ENCODE measurements at places on chromosomes 2 and 18. TPM values are rescaled to one million over a fixed set of nuclear protein-coding genes. Genes with fewer than 3 reads are reported as not detected.

GRCh38 chr2:241882091-241882625 lies 12.6 kb downstream of the RTP5 start:
- peaks cover 26% of the 10 kb centered on the region for H3K36me3 ChIP-seq
- H3K27me3 ChIP-seq = no peaks in the 10 kb centered on the region
- peak overlapping the region; percentile 99 for H3K27ac ChIP-seq
- peaks cover 35% of the 10 kb centered on the region for H3K4me1 ChIP-seq
- peak overlapping the region; percentile 97 for H3K4me3 ChIP-seq
- DNase-seq = peak; percentile 89

DNA sequence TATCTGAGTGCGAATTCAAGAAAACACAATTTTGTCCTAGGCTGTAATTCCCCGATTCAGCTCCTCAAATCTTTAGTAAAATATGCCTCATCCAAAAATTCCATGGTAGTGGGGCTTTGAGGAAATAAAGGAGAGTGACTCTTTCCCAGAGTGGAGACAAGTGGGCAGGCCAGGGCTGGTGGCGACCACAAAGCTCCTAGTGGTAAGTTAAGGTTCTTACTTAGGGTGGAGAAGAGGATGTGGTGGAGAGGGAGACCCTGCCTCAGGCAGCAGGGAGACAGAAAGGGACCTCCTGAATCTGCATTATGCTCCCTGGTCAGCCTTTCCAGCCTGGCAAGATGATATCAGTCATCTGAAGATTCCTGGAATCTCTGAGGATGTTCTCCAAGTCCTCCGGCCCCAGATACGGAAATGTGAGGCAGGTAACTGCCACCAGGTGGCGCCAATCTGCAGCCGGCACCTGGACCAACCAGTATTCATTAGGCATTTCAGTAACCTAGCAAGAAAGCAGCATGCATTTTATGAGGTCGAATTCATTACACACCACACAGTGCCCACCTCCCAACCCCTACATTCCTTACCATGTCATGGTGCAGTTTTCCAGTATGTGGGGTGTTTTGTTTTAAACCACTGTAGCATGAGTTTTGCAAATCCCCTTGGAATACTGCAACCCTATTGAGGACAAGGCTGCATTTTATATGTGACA lies 106.4 kb downstream of the POLE4 start:
- H3K36me3 ChIP-seq = no peaks in the 10 kb centered on the region
- no peaks in the 10 kb centered on the region for H3K27me3 ChIP-seq
- no peak overlapping the region for H3K4me3 ChIP-seq
- no peak overlapping the region for H3K27ac ChIP-seq
- DNase-seq = peak; percentile 48

- H3K27ac ChIP-seq = peak overlapping the region; percentile 75
- peaks cover 78% of the 10 kb centered on the region for H3K4me1 ChIP-seq
- DNase-seq = no peak
- peaks cover 84% of the 10 kb centered on the region for H3K36me3 ChIP-seq
- no peak overlapping the region for H3K4me3 ChIP-seq
Measured at GRCh38 chr2:105885456-105885855, 140.7 kb downstream of the NCK2 start.

GRCh38 chr2:70385204-70385603 lies 83.3 kb upstream of the FAM136A start:
- DNase-seq = no peak
- no peaks in the 10 kb centered on the region for H3K4me1 ChIP-seq
- no peak overlapping the region for H3K27ac ChIP-seq
- H3K27me3 ChIP-seq = no peaks in the 10 kb centered on the region

GRCh38 chr18:21656402-21656801 lies 44.3 kb downstream of the SNRPD1 start:
- H3K36me3 ChIP-seq = peaks cover 19% of the 10 kb centered on the region
- H3K27ac ChIP-seq = no peak overlapping the region
- no peaks in the 10 kb centered on the region for H3K27me3 ChIP-seq
- peaks cover 3% of the 10 kb centered on the region for H3K4me1 ChIP-seq

DNA sequence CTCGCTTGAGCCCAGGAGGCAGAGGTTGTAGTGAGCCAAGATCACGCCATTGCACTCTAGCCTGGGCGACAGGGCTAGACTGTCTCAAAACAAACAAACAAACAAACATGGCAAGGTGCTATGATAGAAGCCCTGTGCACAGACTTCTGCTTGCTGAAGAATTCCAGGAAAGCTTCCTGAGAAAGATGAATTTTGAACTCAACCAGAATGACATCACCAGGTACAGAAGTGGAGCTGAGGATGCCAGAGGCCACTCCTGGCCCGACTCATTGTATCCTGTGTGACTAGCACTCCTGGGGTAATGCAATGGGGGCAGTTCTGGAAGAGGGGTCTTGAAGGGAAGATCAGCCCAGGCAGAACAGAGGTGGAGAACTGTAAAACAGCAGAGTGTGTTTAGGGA lies 22.0 kb upstream of the PNPT1 start:
- H3K4me1 ChIP-seq = no peaks in the 10 kb centered on the region
- H3K4me3 ChIP-seq = no peak overlapping the region
- DNase-seq = no peak
- H3K27ac ChIP-seq = no peak overlapping the region
- no peaks in the 10 kb centered on the region for H3K27me3 ChIP-seq

GRCh38 chr18:23618862-23619387 lies 32.6 kb upstream of the NPC1 start:
- H3K27me3 ChIP-seq = peaks cover 52% of the 10 kb centered on the region
- H3K4me1 ChIP-seq = peaks cover 4% of the 10 kb centered on the region
- H3K36me3 ChIP-seq = no peaks in the 10 kb centered on the region
- DNase-seq = peak; percentile 17
- no peak overlapping the region for H3K27ac ChIP-seq

- H3K36me3 ChIP-seq = peaks cover 2% of the 10 kb centered on the region
- no peak overlapping the region for H3K4me3 ChIP-seq
- H3K27me3 ChIP-seq = no peaks in the 10 kb centered on the region
- DNase-seq = no peak
- H3K4me1 ChIP-seq = peaks cover 15% of the 10 kb centered on the region
Measured at GRCh38 chr2:239196474-239197021, 204.3 kb downstream of the HDAC4 start.

GRCh38 chr2:37585982-37586621 lies 85.3 kb downstream of the CDC42EP3 start:
- no peaks in the 10 kb centered on the region for H3K27me3 ChIP-seq
- peak overlapping the region; percentile 87 for H3K27ac ChIP-seq
- H3K4me1 ChIP-seq = peaks cover 81% of the 10 kb centered on the region
- DNase-seq = peak; percentile 68
- H3K4me3 ChIP-seq = peak overlapping the region; percentile 43

DNA sequence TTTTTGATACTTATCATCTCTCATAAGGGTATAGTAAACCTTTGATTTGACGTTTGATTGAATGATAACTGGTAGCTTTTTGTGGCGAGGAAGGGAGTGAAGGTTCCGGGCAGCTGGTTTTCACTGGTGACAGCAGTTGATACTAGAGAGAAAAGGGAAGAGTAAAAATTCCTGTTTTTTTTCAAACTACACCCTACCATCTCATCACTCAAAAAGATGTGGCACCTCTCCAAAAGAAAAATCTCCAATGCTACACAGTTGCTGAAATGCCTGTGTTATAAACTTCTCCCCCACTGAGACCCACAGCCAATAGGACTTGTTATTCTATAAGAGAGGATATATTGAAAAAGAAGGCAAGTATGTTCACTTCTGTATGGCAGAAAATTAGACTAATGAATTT lies 154.0 kb downstream of the MAIP1 start:
- H3K27me3 ChIP-seq = peaks cover 12% of the 10 kb centered on the region
- no peak overlapping the region for H3K4me3 ChIP-seq
- no peaks in the 10 kb centered on the region for H3K36me3 ChIP-seq
- DNase-seq = no peak
- H3K27ac ChIP-seq = no peak overlapping the region

GRCh38 chr18:394987-395362 lies 105.5 kb downstream of the COLEC12 start:
- no peak overlapping the region for H3K27ac ChIP-seq
- no peak for DNase-seq
- H3K36me3 ChIP-seq = no peaks in the 10 kb centered on the region
- no peak overlapping the region for H3K4me3 ChIP-seq
- H3K4me1 ChIP-seq = no peaks in the 10 kb centered on the region
- H3K27me3 ChIP-seq = peaks cover 38% of the 10 kb centered on the region

- DNase-seq = no peak
- no peak overlapping the region for H3K27ac ChIP-seq
- no peak overlapping the region for H3K4me3 ChIP-seq
- H3K36me3 ChIP-seq = no peaks in the 10 kb centered on the region
Measured at GRCh38 chr2:33241581-33241980, 234.9 kb upstream of the RASGRP3 start.

GRCh38 chr18:34604591-34604990 lies 105.5 kb upstream of the DTNA start:
- H3K4me1 ChIP-seq = no peaks in the 10 kb centered on the region
- no peaks in the 10 kb centered on the region for H3K36me3 ChIP-seq
- no peak for DNase-seq
- no peaks in the 10 kb centered on the region for H3K27me3 ChIP-seq
- no peak overlapping the region for H3K27ac ChIP-seq

DNA sequence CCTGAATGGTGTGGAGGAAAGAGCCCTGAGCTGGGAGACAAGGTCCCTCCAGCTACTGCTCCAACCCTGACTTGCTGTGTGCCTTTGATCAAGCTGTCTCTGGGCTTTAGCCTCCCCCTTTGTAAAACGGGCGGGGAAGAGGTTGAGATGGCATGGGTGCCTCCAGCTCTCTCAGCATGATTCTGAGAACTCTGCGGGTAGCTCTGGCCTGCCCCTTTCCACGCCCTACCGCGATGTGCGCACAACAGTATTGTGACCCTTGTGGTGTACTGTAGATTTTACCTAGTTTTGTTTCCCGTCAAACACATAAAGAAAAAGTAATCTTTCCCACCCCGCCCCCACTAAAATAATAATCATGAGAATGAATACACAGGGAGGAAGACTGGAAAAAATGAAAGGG lies 5.3 kb downstream of the CD8A start:
- peak overlapping the region; percentile 91 for H3K4me3 ChIP-seq
- peak overlapping the region; percentile 100 for H3K27ac ChIP-seq
- H3K27me3 ChIP-seq = peaks cover 5% of the 10 kb centered on the region
- peaks cover 68% of the 10 kb centered on the region for H3K4me1 ChIP-seq
- peak; percentile 87 for DNase-seq
- H3K36me3 ChIP-seq = peaks cover 62% of the 10 kb centered on the region

GRCh38 chr2:207905546-207905945 lies 119.8 kb downstream of the PLEKHM3 start:
- no peak overlapping the region for H3K27ac ChIP-seq
- H3K4me3 ChIP-seq = no peak overlapping the region
- peaks cover 6% of the 10 kb centered on the region for H3K36me3 ChIP-seq
- H3K27me3 ChIP-seq = no peaks in the 10 kb centered on the region
- no peaks in the 10 kb centered on the region for H3K4me1 ChIP-seq
- DNase-seq = no peak

- no peak for DNase-seq
- H3K27me3 ChIP-seq = peaks cover 92% of the 10 kb centered on the region
- H3K36me3 ChIP-seq = no peaks in the 10 kb centered on the region
Measured at GRCh38 chr2:236177967-236178889, 10.0 kb upstream of the GBX2 start.

DNA sequence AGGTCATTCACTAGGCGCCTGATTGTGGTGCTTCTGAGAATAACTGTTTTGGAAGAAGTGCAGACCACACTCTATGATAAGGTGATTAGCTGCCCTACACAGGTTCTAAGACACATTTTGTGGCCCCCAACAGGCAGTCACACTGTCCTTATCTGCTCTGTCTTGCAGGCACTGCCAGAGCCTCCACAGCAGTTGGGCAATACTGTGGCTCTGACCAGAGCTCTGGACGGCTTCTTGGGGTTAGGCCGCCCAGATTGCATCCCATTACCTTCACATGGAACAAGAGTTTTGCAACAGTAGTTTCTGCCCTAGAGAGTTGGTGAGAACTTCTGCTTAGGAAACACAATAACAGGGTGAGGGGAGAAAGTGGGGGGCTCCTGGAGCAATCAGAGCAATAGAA lies 22.7 kb downstream of the RUFY4 start:
- H3K4me1 ChIP-seq = no peaks in the 10 kb centered on the region
- no peak for DNase-seq
- H3K4me3 ChIP-seq = no peak overlapping the region

DNA sequence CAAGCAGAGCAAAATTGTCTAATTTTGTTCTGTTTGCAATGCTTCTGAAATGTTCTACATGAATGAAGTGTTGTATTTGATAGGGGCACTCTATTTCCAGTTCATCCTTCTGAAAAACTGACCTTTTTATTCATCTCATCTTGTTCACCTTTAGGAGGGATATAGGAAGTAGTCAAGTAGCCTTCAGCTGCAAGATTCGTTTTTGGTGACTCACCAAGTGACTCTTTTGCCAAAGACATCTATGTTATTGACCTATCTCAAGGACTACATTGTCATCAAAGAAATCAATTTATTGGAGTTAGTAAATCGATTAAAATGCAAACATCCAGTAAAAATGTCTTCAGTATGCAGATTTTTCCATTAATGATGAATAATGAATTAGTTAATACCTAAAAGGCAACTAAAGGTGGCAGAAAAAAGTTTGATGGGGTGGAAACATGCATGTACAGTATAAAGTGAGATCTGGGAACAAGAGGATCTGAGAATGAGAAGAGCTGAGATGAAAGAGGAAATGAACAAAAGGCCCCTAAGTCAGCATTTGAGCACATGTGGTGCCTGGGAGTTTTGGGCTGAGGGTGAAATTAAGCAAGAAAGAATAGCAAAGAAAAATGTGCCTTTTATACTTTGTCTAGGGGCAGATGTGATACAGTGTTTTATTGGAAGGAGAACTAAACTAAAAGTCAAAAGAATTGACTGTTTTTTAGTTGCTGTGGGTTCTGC lies 255.1 kb upstream of the LINC00305 start:
- H3K27ac ChIP-seq = no peak overlapping the region
- DNase-seq = no peak
- no peaks in the 10 kb centered on the region for H3K4me1 ChIP-seq
- H3K4me3 ChIP-seq = no peak overlapping the region

- H3K36me3 ChIP-seq = peaks cover 16% of the 10 kb centered on the region
- H3K27me3 ChIP-seq = no peaks in the 10 kb centered on the region
- H3K4me3 ChIP-seq = no peak overlapping the region
- H3K4me1 ChIP-seq = no peaks in the 10 kb centered on the region
- DNase-seq = no peak
Measured at GRCh38 chr2:198102856-198103255, 298.5 kb downstream of the PLCL1 start.

DNA sequence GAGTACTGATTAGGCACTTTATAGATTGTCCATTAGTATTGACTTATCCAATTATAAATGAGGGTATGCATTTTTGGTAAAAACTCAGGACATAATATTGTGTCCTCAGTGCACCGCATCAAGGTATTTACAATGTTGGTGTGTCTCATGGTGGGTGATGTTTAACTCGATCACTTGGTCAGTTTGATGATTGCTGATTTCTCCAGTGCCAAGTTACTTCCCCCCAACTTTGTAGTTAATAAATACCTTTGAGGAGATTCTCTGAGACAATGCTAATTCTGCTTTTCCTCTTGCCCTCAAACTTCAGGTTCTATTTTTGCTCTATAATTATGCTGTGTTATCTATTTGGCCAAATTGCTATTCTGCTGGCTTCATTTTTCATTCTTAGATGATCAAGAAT lies 28.2 kb upstream of the SERPINB7 start:
- DNase-seq = no peak
- no peaks in the 10 kb centered on the region for H3K27me3 ChIP-seq
- H3K4me3 ChIP-seq = no peak overlapping the region
- no peak overlapping the region for H3K27ac ChIP-seq

Gene MARS2
- 24.3 TPM for total RNA-seq

Gene C1QL2
- not detected for total RNA-seq

Gene REG1B
- not detected for total RNA-seq

Gene CHST10
- total RNA-seq = 13.4 TPM

Gene FN1
- 0.30 TPM for total RNA-seq

Gene TEX44
- total RNA-seq = not detected

Gene SPHKAP
- total RNA-seq = not detected

Gene CD226
- 57.7 TPM for total RNA-seq
